Activated naive CD4-positive, alpha-beta T cell treated with anti-CD3 and anti-CD28 coated beads, Interleukin-2, amount 50 U/mL, for 16 hours (primary cell): ENCODE measurements at places on chromosomes 16 and 17.

GRCh38 chr16:1152651-1153259, at the start of gene CACNA1H:
CACNA1H (plus strand) TSS chr16:1153106; CDS start chr16:1153738, 632 bp downstream.
- peak; percentile 73 for DNase-seq

DNA sequence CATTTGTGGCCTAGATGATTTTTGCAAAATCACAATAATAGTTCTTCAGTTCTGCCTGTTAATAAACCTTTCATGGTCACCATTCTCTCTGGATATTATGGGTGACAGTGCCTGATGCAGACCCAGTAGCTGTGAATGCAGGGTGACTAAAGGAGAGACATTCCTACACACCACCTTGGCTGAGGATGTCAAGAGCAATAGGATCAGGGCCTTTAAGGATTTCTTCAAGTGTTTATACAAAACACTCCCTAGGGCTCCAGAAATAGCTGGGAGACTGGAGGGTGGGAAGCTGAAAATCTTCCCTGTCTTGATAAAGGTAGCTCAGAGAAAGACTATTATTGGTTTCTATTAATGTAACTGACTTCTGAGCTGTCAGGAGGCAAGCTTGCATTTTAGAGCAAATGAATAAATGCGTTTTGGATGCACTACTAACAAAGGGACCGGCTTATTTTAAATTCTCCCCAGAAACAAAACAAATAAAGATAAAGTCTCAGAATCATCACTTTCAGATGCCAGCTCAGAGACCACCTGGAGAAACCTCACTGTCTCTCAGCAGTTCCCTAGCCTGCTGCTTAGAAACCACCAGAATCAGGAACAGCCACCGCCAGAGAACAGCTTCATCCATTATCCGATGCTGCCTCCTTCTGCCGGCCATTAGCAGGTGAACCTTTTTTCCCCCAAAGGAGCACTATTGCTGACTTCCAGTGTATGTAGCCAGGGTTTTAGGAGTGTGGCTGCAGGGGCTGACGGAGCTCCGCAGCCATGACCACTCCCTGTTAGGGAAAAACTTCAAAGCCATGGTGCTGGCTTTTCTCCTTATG, 171.4 kb upstream of the DYNLRB2 start:
- no peak for DNase-seq

GRCh38 chr17:63993368-63993985, 4.7 kb upstream of the PRR29 start:
- DNase-seq: no peak

GRCh38 chr17:7001318-7001961, 5.6 kb downstream of the ALOX12 start:
- DNase-seq: peak; percentile 53

GRCh38 chr17:57447990-57448758, 191.9 kb downstream of the MSI2 start:
- no peak for DNase-seq

- DNase-seq: no peak
Observed at GRCh38 chr17:38315497-38315896, 18.5 kb downstream of the MRPL45 start.

- DNase-seq: no peak
Observed at GRCh38 chr17:80998118-80998747, 6.6 kb downstream of the CHMP6 start.

- DNase-seq: no peak
Observed at GRCh38 chr17:10178506-10178991, 19.9 kb downstream of the GAS7 start.

DNA sequence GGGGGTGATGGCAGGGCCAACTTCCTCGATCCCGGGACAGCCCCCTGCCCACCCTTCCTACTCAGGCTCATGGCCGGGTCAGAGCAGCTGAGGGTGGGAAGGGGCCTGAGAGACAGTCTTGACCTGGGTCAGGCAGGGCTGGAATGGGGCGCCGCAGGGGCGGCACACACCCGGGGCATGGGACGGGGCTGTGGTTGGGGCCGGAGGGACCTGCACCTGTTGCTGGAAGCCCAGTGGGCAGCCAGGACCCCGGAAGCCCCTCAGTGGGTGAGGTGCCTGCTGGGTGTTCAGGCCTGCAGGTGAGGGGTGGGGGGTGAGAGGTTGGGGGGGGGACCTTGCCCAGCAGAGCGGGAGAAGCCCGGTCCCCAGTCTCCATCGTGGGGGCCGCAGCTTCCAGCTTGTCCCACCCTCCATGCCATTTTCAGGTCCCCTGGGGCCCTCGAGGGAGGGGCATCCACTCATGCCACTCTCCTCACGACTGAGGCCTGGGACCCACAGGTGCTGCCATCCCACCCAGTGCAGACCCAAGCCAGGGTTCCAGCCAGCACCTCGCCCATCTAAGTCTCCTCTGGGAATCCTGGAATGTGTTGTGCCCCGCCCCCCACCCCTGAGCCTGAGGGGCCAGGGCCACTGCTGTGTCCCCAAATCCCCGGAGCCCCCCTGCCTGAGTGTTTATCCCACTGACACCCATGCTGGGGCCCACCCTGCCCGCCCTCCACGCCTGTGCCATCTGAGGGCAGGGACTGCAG, 43.4 kb upstream of the ACSF3 start:
- no peak for DNase-seq
